Mesothelial cell of epicardium (in vitro differentiated cells): ENCODE measurements at places on chromosomes 16 and 17.

- peaks cover 80% of the 10 kb centered on the region for H3K4me1 ChIP-seq
- H3K4me3 ChIP-seq, result peak overlapping the region; percentile 2
- H3K27ac ChIP-seq, result peak overlapping the region; percentile 82
- no peaks in the 10 kb centered on the region for H3K36me3 ChIP-seq
- DNase-seq, result no peak
Observed at GRCh38 chr17:82863941-82864712, 24.3 kb upstream of the ZNF750 start.

GRCh38 chr17:27218719-27219488 lies 75.0 kb upstream of the WSB1 start:
- peaks cover 2% of the 10 kb centered on the region for H3K27me3 ChIP-seq
- no peaks in the 10 kb centered on the region for H3K36me3 ChIP-seq
- H3K27ac ChIP-seq, result no peak overlapping the region
- H3K4me3 ChIP-seq, result no peak overlapping the region

GRCh38 chr17:66970140-66970539 lies 5.6 kb downstream of the CACNG4 start:
- no peak overlapping the region for H3K27ac ChIP-seq
- peaks cover 44% of the 10 kb centered on the region for H3K27me3 ChIP-seq
- peaks cover 22% of the 10 kb centered on the region for H3K4me1 ChIP-seq
- H3K36me3 ChIP-seq, result no peaks in the 10 kb centered on the region
- DNase-seq, result no peak

DNA sequence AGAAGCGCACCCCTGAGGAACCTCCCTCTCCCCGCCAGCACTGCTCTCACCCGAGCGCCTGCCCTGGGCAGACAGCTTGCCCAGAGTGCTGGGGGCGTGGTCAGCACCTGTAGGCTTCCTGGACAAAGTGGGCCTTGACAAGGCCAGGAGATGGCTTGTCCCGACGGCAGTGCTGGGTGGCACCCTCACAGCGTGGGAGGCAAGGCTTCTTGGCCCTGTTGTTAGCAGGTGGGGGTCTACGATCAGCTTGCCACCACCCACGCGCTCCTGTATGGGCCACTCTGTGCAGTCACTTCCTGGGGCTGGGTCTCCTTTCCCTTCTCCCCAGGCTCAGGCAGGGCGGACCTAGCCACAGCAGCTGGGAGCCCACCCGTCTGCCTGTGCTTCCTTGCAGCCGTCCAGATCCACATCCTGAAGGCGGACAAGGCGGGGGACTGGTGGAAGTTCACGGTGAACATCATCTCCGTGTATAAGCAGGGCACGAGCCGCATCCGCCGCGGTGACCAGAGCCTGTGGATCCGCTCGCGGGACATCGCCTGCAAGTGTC lies 218.0 kb downstream of the NTN1 start:
- peaks cover 10% of the 10 kb centered on the region for H3K27me3 ChIP-seq
- no peaks in the 10 kb centered on the region for H3K36me3 ChIP-seq
- H3K4me1 ChIP-seq, result peaks cover 17% of the 10 kb centered on the region
- peak overlapping the region; percentile 63 for H3K4me3 ChIP-seq
- DNase-seq, result no peak

DNA sequence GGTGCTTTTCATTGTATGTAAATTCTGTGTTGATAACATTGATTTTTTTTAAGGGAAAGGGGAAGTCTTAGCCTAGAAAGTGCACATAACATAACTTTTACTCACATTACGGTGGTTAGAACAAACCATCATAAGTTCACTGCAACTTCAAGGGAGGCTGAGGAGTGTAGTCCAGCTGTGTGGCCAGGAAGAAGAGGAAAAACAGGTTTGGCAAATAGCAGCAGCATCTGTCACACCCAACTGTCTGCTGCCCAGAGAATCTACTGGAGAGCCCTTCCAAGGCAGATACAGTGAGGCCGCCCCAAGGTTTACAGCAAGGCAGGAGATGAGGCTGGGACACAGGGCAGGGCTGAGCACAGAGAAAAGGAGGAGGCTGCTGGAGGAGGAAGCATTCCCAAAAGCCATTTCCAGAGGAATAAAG lies 60.6 kb downstream of the AIPL1 start:
- H3K27me3 ChIP-seq, result peaks cover 4% of the 10 kb centered on the region
- H3K36me3 ChIP-seq, result no peaks in the 10 kb centered on the region
- DNase-seq, result no peak
- H3K27ac ChIP-seq, result peak overlapping the region; percentile 82
- H3K4me3 ChIP-seq, result peak overlapping the region; percentile 41
- H3K4me1 ChIP-seq, result peaks cover 27% of the 10 kb centered on the region
